ENCODE measurements at places on chromosomes 3 and 15.

GRCh38 chr3:188310270-188310710 lies 156.3 kb downstream of the LPP start:
- no peak for DNase-seq

DNA sequence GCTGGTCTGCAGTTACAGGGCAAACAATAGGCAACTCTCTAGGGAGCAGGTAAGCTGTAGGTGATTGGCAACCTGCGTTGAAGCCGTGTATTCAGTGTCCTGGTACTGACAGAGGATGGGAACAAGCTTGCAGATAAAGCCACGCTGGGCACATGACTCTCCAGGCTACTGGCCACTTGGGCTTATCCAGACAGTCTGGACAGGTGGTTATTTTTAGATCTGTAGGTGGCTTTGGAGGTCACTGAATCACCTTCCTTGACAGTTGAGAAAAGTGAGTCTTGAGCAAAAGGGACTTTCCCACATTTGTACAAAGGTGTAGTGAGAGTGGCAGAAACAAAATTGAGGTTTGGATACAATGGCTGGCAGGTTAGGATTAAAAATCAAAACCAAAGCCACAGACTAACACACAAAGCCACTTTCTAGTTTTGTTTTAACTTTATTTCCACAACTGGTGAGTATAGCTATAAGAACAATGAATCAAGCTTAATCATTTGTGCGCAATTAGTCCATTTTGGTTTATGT lies 22.3 kb upstream of the IL1RAP start:
- no peak for DNase-seq

GRCh38 chr3:56975567-56975966 lies 84.9 kb upstream of the SPATA12 start:
- DNase-seq = no peak

DNA sequence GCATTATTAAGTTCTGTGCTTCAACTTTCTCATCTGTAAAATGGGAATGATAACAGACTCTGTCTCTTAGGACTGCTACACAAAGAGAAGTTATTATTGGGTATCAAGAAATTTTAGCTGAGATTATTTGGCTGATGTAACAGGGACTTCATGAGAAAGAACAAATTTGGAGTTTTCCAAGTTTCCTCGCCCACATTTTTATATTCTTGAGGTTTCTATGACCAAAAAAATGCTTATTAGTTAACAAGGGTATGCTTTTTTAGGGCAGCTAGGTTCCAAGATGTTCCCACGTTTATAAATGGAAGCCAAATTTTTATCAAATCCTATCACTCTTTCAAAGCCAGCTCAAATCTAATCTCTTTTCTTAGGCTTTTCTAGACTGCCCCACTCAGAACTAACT lies 50.6 kb upstream of the C3orf80 start:
- no peak for DNase-seq

- no peak for DNase-seq
These were observed 3.7 kb upstream of the RPP25 start for GRCh38 chr15:74960286-74960685.

- no peak for DNase-seq
These were observed 1233.9 kb upstream of the ALCAM start for GRCh38 chr3:104132566-104133403.

DNA sequence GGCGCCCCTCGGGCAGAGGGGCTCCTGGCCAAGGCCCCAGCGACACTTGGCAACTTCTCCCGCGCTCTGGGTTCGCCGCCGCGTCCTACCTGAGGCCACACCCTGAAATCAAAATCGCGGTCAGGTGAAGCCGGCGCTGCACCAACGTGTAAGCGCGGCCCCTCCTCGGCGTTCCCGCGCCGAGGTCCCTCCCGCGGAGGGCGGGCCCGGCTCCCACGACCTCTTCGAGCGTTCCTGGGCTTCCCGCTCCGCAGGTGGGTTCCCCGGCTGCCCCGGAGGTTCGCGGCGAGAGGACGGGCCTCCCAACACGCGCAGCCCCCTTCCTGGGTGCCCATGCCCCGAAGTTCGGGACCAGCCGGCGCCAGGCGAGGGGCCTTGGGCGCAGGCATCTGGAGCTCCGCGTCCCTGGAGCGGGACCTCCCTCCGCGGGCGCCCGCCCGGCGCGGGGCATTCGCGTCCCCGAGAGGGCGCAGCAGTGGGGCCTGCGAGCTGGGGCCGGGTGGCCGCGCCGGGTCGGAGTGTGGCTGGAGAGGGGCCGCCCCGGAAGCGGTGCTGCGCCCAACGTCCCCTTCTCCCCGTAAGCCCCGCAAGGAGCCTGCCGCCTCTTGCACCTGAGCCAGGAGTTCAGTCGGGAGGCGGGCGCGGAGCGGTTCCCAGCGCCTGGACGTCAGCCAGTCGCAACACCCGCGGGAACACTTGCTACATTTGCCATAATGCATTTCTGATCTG lies 13.7 kb downstream of the PAK6 start:
- DNase-seq = no peak

DNA sequence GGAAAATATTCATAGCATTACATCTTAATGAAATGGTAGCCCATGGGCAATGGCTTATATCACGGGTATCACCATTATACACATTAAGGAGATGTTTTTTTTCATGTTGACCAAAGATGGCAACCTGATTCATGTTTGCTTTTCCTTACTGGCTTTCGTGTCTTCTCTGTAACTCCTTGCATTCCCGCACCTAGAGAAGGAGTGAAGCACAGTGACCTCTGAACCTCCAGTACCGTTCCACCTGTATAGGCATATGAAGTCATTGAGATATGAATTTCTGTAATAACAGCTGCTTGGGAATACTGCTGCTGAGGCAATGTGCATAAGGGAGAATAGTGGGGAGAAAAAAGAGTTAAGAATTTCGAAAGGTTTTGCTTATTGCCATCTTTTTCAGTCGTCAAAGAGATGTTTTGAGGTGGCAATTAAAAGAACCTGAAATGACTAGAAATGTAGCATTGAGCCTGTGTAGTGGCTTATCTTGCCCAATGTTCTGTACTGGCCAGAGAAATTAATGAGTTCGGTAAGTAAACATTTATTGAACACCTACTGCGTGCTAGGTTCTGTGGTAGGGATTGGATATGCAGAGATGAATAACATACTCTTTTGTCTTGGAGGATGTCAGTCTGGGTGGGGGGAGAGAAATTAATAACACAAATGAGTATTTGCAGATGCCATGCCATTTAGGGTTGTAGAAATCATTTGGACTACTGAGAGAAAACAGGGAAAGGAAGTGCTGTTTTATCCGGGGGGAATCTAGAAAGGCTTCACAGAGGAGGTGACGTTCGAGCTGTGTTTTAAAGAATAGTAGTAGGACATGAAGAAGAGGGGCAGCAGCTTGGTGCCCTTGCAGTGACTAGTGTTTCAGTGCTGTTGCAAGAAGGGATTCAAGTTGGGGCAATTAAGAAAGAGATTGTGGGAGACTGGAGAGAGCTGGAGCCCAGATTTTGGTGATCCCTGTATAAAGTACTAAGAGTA lies 2.5 kb downstream of the FEM1B start:
- no peak for DNase-seq

- DNase-seq = no peak
These were observed 138.3 kb upstream of the AGBL1 start for GRCh38 chr15:85941186-85941855.
